Melanocyte of skin (primary cell): ENCODE measurements at places on chromosomes 1 and 21. TPM values are rescaled to one million over a fixed set of nuclear protein-coding genes. Genes with fewer than 3 reads are reported as not detected.

Gene HSPG2
- total RNA-seq = 82.9 and 185 TPM in 2 replicates

Gene SRGAP2C
- 34.7 and 41.6 TPM in 2 replicates for total RNA-seq

Gene DDR2
- total RNA-seq = 57.3 and 70.0 TPM in 2 replicates

Gene SEC16B
- 0.31 and 1.3 TPM in 2 replicates for total RNA-seq

Gene CLCA2
- under 0.01 and 0.46 TPM in 2 replicates for total RNA-seq

Gene SFPQ
- 146 and 214 TPM in 2 replicates for total RNA-seq
